ELR (cell line): ENCODE measurements at places on chromosomes 13 and 19.

GRCh38 chr19:30367421-30367820 lies 4.8 kb upstream of the ZNF536 start:
- no peak for DNase-seq

DNA sequence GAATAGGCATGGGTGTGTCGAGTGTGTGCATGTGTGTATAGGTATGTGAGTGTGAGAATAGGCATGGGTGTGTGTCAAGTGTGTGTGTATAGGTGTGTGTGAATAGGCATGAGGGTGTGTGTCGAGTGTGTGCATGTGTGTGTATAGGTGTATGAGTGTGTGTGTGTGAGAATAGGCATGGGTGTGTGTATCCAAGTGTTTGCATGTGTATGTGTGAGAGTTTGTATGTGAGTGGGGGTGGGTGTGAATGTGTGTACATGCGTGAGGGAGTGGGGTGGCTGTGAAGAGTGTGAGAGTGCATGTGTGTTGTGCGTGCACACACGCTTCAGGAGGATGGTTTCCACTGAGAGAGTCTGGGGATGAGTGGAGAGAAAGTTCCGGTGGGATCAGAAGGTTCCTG lies 13.5 kb downstream of the EVI5L start:
- no peak for DNase-seq

GRCh38 chr13:39311619-39312018 lies 273.4 kb downstream of the NHLRC3 start:
- DNase-seq = no peak

- no peak for DNase-seq
Observed at GRCh38 chr13:48505597-48506091, 27.2 kb downstream of the RCBTB2 start.

GRCh38 chr13:110561344-110562035 lies at the start of gene RAB20:
TSS of gene RAB20 (minus strand) at chr13:110561722. CDS start at chr13:110561519, 203 bp downstream.
- DNase-seq = peak; percentile 88

GRCh38 chr13:106129273-106129672 lies 406.2 kb downstream of the EFNB2 start:
- no peak for DNase-seq

- peak; percentile 77 for DNase-seq
Observed at GRCh38 chr13:50909605-50910484, at the start of gene RNASEH2B. TSS of gene RNASEH2B (plus strand) at chr13:50909791. CDS start at chr13:50910077, 286 bp downstream.

DNA sequence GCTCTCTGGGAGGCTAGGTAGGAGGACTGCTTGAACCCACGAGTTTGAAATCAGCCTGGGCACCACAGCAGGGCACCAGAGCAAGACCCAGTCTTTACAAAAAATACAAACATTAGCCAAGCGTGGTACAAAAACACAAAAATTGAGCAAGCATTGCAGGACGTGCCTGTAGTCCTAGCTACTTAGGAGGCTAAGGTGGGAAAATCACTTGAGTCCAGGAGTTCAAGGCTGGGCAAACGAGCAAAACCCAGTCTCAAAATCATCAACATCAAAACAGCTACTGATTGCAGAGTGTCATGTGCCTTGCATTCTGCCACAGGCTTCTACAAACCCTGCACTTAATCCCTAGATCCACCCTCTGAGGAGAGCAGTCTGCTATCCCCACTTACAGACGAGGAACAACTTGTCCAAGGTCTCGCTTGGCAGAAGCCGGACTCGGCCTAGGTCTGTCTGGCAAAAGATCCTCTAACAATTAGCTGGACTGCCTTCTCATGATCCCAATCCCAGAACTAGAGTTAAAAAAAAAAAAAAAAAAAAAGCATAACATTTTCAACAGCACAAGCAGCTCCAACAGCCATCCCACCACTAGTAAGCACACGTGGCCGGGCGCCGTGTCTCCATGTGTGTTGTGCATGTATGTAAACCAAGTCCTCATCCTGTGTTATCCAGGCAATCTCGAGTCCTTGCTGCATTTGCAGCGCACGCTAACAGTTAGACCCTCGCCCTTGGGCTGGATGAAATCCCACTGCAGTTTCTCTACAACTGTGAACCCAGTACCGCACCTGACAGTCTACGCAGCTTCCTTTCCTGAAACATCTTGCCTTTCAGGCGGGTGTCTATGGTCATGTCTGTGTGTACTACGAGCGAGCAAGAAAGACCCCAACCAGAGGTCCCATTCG lies 2.0 kb downstream of the PPP6R1 start:
- DNase-seq = peak; percentile 6
